ENCODE measurements at places on chromosomes 2 and 18. TPM values are rescaled to one million over a fixed set of nuclear protein-coding genes. Genes with fewer than 3 reads are reported as not detected.

Gene FLACC1
- 1.2 TPM for polyA plus RNA-seq

Gene CNDP1
- polyA plus RNA-seq, result 0.36 TPM

Gene WDR12
- polyA plus RNA-seq, result 54.2 TPM

Gene SOX11
- 35.4 TPM for polyA plus RNA-seq

Gene SNRPD1
- 82.9 TPM for polyA plus RNA-seq

Gene AGXT
- not detected for polyA plus RNA-seq
